NCI-H2081 (cell line): ENCODE measurements at places on chromosomes 7 and 10.

GRCh38 chr7:73512018-73512780 lies 9.9 kb downstream of the BAZ1B start:
- DNase-seq: no peak

- DNase-seq: no peak
Measured at GRCh38 chr7:155265961-155266360, 31.7 kb upstream of the INSIG1 start.

DNA sequence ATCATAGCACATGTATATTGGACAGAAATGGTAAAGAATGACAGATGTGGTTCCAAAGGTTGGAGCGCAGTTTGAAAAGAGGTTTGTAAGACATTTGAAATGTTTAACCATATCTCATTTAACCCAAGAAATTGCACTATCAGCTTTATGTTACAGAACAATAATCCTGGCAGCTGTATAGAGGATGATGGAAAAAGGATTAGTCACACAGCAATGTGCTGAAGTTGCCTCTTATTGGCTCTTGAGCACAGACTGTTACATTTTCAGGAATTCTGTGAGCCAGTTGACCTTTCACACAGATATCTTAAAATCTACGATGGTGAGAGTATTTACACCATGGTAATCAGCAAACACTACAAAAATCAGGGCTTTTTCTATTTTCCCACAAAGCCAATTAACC lies 3.9 kb downstream of the COG5 start:
- no peak for DNase-seq

- DNase-seq: no peak
Measured at GRCh38 chr7:111339006-111339405, 223.3 kb downstream of the IMMP2L start.

GRCh38 chr10:88119160-88119559 lies 255.7 kb downstream of the PTEN start:
- DNase-seq: no peak

DNA sequence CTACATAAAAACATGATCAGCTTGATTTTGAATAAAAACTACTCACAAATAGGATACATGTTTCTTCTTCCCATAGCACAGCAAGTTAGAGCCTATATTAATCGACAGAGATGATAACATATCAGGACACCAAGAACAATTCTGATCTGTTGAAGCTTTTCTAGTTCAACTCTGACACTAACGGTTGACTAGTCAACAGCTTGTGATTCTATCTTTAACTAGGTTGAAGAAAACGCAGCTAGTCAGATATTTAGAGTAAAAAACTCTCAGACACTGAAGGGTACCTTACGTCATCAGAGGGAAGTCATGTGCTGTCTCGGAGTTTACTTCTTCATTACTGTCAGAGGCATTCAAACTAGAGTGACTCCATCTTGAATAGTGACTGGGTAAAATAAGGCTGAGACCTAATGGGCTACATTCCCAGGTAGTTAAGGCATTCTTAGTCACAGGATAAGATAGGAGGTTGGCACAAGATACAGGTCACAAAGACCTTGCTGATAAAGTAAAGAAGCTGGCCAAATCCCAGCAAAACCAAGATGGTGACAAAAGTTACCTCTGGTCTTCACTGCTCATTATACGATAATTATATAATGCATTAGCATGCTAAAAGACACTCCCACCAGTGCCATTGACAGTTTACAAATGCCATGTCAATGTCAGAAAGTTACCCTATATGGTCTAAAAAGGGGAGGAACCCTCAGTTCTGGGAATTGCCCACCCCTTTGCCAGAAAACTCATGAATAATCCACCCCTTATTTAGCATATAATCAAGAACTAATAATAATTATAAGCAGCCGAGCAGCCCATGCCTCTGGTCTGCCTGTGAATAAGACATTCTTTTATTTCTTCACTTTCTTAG lies 21.3 kb downstream of the CCDC71L start:
- DNase-seq: no peak

DNA sequence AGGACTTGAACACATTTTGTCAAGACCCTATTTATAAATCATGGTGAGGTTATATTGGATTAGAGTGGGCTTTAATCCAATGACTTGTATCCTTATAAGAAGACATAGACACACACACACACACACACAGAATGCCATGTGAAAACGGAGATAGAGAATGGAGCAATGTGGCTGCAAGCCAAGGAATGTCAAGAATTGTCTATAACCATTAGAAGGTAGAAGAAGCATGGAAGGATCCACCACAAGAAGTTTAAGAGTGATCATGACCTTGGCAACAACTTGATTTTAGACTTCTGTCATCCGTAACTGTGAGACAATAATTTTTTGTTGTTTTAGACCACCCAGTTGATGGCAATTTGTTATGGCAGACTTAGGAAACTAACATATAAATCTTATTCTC lies 514.2 kb downstream of the TFEC start:
- no peak for DNase-seq

GRCh38 chr10:111934931-111935330 lies 248.6 kb downstream of the GPAM start:
- no peak for DNase-seq

GRCh38 chr7:86058649-86059048 lies 585.1 kb upstream of the GRM3 start:
- no peak for DNase-seq

GRCh38 chr7:12729112-12729511 lies 41.7 kb downstream of the ARL4A start:
- DNase-seq: peak; percentile 94

DNA sequence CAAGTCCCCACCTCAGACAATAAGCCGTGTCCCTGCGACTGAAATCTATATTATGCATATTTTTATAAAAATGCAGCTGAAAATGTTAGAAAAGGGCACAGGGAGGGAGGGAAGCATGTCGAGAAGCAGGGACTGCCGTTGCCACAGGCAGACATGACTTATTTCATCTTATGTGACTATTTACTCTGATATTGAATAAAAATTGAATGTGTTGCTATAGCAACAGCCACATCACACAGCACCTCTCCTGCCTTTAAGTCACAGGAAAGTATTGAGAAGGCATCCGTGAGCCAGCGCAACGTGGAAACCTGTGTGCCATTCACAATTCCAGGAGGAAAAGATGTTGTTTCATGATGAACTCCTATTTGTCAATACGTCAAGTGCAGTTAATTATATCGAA lies 549.5 kb downstream of the DNAJB6 start:
- no peak for DNase-seq

DNA sequence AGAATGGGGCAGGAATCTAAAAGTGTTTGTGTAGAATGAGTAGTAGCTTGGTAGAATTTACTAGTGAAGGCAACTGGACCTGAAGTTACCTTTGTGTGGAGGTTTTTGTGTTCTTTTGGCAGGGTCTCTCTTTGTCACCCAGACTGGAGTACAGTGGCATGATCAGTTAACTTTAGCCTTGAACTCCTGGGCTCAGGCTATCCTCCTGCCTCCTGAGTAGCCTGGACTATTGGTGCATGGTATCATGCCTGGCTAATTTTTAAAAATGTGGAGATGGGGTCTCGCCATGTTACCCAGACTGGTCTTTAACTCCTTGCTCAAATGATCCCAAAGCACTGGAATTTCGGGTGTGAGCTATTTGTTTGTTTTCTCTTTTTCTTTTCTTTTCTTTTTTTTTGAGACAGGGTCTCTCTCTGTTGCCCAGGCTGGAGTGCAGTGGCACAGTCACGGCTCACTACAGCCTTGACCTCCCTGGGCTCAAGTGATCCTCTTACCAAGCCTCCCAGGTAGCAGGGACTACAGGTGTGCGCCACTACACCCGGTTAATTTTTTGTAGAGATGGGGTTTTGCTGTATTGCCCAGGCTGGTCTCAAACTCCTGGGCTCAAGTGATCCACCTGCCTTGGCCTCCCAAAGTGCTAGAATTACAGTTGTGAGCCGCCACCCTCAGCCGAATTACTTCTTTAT lies 76.7 kb downstream of the MKLN1 start:
- no peak for DNase-seq

DNA sequence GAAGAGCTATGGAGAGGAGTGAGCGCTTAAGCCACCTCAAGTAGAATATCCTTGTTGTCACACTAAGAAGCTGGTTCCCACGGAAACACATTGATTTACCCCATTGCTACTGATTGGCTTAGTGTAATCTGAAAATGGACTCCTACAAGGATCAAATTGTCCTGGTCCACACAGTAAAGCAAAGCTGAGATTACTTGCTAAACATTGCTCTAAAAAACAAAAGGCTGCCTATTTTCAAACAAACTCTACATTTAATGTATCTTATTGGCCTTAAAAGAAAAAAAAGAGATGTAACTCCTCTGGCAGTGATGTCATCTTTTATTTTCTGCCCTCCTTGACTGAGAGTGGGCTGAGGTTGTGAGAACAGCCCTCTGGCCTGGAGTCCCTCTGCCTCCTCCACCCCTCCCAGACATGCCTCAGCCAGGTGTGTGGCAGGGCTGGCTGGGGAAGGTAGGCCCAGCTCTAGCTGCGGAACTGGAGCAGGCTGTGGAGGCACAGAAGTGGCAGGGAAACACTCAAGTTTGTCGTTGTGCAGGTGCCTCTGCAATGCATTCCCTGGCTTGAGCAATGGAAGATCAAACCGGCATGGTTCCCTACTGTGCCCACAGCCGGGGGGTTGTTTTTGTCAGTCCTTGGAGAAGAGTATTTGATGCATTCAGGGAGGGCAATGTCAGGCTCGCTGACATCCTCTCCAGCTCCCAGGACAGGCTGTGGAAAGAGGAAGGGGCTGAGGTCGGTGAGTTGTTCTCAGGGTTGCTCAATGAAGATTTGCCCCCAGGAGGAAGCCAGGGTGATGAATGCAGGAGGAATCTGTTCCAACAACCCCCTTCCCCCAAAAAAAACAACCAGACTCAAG lies 9.1 kb downstream of the KLF6 start:
- DNase-seq: no peak

GRCh38 chr7:104795616-104796398 lies 218.2 kb upstream of the KMT2E start:
- no peak for DNase-seq

DNA sequence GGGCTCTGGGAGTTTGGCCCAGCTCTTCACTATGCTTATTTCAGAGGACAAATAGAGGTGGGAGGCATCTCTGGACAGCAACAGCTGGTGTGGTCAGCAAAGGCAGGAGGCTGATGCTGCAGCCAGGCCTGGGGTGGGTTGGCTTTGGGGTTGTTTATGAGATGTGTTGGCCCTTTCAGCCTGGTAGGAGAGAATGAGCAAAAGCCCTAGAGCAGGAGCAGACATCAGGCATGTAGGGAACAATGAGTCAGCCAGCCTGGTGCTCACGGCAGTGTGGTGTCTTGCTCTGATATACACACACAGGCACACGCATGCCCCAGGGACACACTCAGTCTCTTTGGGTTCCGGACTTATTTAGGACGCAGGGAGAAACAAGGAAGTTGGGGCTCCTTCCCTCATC lies 157.1 kb downstream of the PRKCQ start:
- DNase-seq: no peak

- no peak for DNase-seq
Measured at GRCh38 chr10:59702347-59702746, 7.3 kb downstream of the SLC16A9 start.

DNA sequence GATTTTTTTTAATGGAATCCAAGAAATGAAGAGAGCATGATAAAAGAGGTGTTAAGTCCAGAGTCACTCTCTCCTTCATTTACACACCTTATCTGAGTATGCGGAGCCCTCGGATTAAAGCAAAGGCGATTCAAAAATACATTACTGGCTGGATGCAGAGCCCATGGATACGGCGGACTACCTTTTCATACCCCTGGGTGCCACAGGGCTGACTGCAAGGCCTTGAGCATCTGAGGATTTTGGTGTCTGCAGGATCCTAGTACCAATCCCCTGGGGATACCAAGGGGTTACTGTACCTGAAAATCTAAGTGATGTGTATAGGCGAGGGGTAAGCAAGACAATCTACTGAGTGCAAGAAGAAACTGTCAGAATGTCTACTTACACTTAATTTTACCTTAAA lies 20.5 kb downstream of the PIP4K2A start:
- no peak for DNase-seq

GRCh38 chr7:103689255-103689654 lies 243.2 kb upstream of the SLC26A5 start:
- DNase-seq: no peak

DNA sequence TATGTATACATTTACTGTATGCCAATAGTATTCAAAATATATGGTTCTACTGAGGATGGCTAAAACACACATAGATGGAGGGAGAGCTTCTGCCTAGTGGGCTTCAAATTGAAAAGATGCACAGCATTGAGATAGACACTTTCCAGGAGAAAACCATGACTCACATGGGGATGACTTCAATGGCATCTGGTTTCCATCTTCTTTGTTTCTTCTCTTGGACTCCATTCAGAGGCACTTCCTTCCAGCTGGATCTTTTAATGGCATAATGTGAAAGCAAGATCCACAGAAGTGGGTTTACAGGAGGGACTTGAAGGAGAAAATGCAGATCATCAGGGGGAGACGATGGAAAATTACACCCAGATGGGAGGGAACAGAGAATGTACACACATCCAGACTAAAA lies 84.9 kb downstream of the ZNF365 start:
- no peak for DNase-seq

DNA sequence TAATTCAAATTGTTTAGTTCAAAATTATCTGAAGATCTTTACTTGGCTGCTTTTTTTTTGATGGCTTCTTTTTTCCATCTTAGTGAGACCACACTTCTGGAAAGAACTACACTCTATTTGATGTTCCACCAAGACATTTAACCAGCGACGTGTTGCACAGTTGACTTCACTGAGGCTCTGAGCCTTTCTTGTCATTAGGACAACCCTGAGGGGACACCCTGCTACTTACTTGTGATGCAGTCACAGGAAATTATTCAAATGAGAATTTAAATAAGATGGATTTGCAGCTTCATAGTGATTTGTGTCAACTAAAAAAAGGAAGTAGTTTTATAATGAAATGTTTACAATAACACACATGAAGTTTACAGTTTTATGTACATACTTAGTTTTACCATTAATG lies 25.6 kb upstream of the PIK3CG start:
- DNase-seq: no peak

- no peak for DNase-seq
Measured at GRCh38 chr10:29408847-29409240, 120.0 kb downstream of the LYZL1 start.

DNA sequence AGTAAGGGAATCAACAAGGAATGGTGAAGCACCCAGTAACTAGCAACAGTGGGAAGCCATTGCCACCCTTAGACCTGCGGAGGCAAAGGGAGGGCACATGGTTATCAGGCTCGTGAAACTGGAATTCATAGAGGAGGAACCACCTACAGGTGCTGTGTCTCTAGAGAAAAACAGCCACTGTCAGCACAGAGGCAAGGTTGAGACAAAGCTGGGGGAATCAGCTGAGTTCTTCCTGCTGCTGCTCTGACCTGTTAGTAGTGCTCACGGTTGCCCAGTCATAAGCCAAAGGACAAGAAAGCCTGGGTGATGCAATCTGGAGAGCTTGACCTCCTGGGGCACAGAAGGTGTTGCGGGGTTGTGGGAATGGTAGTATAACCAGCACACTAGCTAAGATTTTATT lies 110.1 kb downstream of the TPST1 start:
- DNase-seq: no peak

DNA sequence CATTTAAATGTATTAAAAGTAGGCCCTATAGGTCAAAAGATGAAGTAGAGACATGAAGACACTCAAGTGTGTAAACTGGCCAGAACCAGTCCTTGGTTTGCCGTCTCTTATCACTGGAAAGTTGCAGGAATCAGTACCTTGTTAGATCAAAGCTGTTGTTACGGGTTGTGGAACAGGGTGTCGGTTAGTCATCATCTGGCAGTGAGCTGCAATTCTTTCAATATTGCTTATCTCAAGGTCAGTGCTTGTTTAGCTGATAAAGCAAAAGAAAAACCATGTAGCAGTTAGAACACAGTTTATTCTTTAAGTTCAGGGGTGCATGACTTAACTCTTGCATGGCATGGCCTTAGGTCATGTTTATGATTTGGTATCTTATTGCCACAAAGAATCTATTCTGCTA lies 10.0 kb upstream of the SLC13A1 start:
- no peak for DNase-seq
